ENCODE measurements at places on chromosomes 5 and 9.

- no peak for DNase-seq
Measured at GRCh38 chr5:98588215-98588614, 185.2 kb upstream of the RGMB start.

DNA sequence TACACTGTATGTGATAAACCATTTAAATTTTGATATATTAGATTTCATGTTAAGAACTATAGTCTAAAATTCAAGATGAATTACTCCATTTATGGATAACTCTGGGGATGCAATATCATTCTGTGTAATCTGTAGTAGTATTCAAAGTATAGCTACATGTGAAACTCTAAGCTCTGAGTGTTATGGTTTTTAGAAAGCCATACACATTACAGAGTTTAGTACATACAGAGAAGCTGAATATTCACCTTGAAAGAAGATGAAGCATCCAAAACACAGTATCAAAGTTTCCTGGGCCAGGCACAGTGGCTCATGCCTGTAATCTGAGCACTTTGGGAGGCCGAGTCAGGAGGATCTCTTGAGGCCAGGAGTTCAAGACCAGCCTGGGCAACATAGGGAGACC, 25.0 kb downstream of the ABHD17B start:
- DNase-seq = no peak

DNA sequence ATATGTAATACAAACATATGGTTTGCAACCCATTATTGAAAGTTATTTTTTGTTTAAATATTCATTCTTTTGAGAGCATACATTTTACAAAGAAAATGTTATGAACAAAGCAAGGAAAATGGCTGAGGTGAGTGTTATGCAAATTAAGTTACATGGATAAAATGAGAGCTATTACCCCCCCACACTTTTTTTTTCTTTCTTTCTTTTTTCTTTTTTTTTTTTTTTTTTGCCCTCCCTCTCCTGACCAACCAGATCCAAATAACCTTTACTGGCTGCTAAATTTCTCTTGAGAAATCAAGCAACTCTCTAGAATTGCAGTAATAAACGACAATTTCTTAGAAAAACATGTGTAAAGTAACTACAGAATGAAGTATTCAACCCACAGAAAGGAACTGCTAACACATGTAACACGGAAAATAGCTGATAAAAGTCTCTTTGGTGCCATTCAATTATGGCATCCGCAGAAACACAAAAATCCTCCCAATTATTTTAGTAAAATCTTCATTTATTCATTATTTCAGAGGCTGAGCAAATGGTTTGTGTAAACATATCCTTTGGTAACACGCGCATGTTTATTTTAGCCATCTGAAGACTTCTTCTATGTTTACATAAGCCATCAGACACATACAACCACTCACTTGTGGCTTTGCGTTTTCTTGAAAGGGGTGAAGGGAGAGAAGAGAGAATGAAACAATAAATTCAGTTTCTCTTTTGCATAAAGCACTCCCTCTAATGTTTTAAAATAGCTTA, 216.1 kb downstream of the NFIB start:
- no peak for DNase-seq

GRCh38 chr9:99895510-99895909, 10.9 kb upstream of the STX17 start:
- no peak for DNase-seq

GRCh38 chr9:7009065-7009464, 251.3 kb downstream of the KDM4C start:
- no peak for DNase-seq

- DNase-seq = no peak
Measured at GRCh38 chr9:128921881-128922763, 1.3 kb downstream of the PHYHD1 start.

DNA sequence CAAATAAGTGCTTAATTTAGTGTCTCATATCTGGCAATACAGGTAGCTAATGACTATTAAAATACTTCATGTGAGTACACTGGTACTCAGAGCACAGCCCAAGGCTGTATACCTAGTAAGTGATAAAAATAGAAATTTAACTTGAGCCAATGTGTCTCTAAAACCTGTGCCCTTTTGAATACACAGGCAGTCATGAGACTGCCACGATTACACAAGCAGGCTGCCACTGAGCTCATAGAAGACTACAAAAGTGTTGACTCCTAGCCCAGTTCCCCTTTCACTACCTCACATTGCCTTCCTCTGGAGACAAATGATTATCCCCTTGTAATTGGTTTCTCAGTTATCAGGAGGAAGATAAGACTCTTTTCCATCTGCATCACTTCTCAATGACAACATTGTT, 66.3 kb upstream of the PAPPA start:
- DNase-seq = no peak

GRCh38 chr9:113654605-113655428, 191.3 kb downstream of the RGS3 start:
- no peak for DNase-seq
